Naive thymus-derived CD4-positive, alpha-beta T cell (primary cell): ENCODE measurements at places on chromosomes 1 and 21. TPM values are rescaled to one million over a fixed set of nuclear protein-coding genes. Genes with fewer than 3 reads are reported as not detected.

DNA sequence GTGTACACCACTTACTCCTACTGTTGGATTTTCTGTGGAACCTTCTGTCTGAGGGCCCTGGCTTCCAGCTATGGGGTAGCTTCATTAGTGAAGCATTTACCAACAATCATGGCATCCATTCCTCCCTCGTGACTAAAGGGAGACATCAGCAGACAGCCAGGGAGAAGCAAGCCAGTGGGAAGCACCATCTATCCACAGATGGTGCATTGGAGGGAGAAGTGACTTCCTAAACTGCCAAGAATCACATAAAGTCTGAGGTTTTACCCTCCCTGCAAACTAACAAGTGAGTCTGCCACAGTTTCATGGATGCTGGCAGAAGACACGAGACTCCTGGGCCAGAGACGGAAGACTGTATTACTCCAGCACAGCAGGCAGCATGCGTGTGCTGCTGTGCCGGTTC lies 31.4 kb downstream of the UMODL1 start:
- DNase-seq: no peak

- DNase-seq: no peak
Observed at GRCh38 chr1:196649990-196650389, 1.9 kb upstream of the CFH start.

The VWA5B1 gene
- 0.08 TPM for total RNA-seq

The SLAMF9 gene
- not detected for total RNA-seq

DNA sequence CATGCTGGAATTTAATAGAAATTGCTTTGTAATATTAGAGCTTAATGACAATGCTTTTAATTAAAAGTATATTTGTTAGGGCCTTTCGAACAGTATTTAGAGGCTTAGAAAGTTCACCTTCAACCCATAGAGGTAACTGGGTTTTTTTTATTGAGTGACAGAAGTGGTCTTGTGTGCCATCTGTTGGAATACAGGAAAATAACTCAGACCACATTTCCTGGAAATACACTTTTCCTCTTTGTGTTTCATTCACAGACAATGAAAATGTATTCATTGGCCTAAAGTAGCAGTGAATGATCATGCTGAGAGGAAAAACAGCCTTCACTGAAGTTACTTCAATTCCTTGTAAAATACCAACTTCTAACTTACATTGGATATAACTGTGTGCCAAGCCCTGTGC lies 83.6 kb upstream of the L1TD1 start:
- DNase-seq: no peak

GRCh38 chr1:19772053-19772452 lies 27.7 kb downstream of the TMCO4 start:
- no peak for DNase-seq

- DNase-seq: no peak
Observed at GRCh38 chr1:233102341-233102740, 151.9 kb downstream of the NTPCR start.

The SESN2 gene
- 4.5 TPM for total RNA-seq

DNA sequence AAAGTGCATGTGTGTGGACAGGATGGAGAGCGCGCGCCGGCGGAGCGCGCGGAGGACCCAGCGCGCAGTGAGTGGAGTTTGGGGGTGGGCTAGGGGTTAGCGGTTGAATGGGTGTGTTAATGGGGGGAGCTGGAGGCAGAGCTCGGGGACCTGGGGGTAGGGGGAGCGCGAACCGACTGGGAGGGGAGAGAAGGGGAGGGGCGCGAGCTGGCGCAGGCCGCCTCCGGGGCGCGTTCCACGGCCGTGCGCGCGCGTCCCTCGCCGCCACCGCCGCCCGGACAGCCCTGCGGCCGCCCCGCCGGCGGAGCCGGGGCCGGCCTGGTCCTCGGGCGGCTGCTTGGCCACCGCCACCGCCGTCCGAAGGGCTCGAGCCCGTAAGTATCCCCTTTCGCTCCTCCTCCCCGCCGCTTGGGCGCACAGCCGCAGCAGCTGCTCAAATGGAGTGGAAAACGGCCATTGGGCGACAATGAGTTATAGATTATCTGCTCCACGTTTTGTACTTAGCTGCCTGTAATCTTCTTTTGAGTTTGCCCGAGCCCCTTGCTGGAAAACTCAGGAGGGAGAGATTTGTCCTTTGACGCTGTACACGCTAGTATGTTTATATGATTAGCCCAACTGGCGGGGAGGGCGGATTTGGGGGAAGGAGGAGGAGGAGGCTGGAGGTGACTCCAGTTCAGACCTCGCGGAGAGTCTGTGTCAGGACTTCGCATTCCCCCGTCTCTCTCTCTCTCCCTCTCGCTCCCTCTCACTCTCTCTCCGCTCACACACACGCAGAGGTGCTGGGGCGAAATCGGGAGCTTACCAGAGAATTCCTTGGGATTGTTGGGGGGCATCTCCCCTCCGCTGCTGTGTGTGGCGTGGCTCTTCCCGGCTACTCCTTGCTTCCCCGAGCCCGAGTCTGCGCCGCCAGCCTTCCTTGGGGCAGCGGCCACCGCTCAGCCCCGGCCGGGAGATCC lies at the start of gene ADGRL2:
Gene ADGRL2, plus strand, starts transcription at position 240 of the 956 bp plus-strand sequence. CDS start 36,051 bp downstream, outside the sequence.
- no peak for DNase-seq

- no peak for DNase-seq
Observed at GRCh38 chr1:179805291-179806195, 62.5 kb downstream of the FAM163A start.

GRCh38 chr1:45802343-45803298 lies 791 bp upstream of the MAST2 start:
- DNase-seq: no peak

GRCh38 chr1:43058545-43059360 lies 100.1 kb upstream of the SLC2A1 start:
- peak; percentile 6 for DNase-seq

DNA sequence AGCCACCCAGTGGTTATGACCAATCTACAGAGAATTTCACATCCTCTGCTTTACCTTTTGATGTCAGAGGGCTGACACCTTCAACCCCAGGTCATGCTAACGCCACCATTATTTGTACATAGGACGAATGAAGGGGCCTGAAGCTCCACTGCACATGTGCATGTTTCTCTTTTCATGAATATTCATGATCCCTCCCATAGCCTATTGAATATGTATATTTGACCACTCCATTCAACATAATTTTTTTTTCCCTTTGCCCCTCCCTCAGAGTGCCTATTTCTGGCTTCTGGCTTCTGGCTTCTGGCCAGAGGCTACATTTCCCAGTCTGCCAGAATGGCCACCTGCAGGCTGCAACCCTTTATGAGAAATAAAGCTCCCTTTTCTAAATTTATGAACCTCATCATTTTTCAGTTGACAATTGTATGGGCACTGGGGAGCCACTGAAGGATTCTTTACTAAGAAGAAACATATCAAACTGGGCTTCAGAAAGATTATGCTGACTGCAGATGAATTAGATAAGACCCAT lies 406.7 kb downstream of the SIPA1L2 start:
- no peak for DNase-seq

The IGSF5 gene
- total RNA-seq: not detected

DNA sequence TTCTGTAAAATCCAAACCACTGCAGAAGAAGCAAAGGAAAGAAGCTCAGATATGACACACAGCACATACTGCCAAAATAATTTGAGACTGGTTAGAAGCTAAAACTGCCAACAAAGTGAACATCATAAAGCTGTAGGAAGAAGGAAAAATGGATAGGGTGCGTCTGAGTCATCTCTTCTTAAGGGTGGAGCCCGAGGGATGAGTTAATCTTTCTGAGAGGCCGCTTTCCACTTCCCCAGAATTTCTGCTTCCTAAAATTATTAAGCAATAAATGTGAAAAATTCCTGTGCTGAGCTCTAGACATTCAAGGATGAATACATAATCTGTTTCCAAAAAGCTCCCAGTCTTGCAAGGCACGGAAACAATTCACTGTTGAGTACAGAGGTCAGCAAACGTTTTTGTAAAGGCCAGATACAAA lies 20.1 kb downstream of the PPT1 start:
- DNase-seq: no peak

GRCh38 chr1:91781901-91782622 lies 103.9 kb downstream of the TGFBR3 start:
- DNase-seq: no peak

DNA sequence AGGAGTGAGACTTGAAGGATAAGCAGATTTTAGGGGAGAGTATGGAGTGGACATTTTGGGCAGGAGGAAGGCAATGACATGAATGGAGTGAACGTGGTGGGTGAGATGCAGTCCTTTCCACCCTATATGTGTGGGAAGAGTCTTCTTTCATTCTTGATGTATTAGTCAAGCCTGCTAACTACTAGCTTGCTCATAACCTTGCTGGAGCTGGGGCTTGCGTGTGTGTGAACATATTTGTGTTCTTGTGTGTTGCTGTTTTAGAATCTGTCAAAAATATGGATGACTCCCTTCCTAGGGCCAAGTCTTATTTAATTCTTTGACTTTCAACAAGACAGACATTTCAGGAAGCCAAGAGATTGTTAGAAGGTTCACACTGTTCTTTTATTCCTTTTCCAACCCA lies 132.7 kb downstream of the UCK2 start:
- DNase-seq: no peak

- no peak for DNase-seq
Observed at GRCh38 chr1:7341145-7341905, 429.8 kb upstream of the VAMP3 start.
